NCI-H1436 treated with DMSO at 0.1 percent for 48 hours (cell line): ENCODE measurements at places on chromosomes 16 and 17.

DNA sequence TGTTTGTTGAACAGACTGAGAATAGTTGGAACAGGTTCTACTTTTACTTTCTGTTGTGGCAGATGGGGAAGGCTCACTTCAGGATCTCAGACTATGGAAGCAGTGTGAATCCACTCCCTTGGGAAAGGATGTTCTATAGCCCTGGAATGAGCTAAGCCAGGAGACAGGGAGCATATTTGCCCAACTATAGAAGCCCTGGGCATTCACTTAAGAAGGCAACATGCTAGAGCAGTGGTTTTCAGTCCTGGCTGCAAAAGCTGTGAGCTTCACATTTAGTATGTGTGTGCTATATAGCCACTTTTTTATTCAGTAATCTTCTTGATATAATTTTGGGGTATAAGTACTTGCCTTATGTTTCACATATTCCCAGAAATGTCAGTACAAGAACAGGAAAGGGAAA lies 1.2 kb upstream of the KRT32 start:
- DNase-seq: no peak

- no peak for DNase-seq
Measured at GRCh38 chr16:79210607-79211006, 389.9 kb downstream of the MAF start.

DNA sequence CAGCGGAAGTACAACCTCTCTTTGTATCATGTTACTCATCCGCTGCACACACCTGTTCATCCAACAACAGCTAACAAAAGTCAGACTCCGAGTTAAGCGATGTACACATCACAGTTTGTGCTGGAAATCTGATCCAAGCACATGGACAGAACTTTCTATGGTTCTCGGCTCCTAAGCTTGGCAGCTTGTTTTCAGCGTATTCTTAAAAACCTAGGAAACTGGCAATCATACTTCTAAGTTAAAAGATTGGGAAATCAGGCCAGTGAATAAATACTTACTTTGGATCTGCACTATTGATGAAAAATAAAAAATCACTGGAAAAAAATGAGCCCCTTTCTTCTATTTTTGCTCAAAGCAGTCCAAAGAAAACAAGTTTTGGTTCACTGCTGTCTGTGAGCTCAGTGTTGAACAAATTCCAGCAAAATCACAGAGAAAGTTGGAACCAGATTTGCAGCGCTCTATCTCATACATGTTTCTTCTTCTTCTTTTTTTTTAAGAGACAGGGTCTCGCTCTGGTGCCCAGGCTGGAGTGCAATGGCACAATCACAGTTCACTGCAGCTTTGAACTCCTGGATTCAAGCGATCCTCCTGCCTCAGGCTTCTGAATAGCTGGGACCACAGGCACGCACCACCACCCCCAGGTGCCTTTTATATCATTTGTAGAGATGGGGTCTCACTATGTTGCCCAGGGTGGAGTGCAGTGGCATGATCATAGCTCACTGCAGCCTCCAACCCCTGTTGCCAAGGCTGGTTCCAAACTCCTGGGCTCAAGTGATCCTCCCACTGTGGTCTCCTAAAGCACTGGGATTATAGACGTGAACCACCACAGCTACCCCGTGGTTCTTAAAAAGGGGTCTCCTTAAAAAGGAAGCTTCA lies 71.6 kb upstream of the CREBBP start:
- DNase-seq: no peak

DNA sequence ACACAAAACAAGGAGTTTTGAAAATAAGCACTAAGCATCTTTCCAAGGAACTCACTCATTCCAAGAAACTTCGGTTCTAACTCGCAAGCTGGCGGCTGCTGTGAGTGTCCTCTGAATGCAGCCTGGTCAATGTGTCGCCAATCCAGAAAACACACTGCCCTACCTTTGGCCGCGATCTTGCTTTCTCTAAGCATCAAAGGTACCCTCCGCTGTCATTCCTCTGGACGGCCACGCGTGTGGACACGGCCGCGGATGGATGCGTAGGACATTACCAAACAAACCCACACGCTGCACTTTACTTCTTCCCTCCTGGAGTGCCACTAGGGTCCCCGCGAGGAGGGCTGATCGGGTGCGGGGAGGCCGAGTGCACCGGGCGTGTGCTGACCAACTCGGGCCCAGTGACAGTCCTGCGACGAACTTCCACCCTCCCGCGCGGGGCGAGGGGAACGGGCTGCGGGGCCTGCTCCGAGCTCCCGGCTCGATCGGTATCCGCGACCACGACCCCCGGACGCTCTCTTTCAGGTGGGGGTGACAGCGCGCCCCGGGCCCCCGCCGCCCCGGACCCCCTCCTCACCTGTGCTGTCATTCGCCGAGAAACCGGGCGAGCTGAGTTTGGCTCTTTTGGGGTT lies 1.1 kb downstream of the CREBBP start:
- DNase-seq: no peak

GRCh38 chr17:4701116-4701515 lies 2.8 kb downstream of the PELP1 start:
- no peak for DNase-seq

- no peak for DNase-seq
Measured at GRCh38 chr17:66673668-66674276, 161.1 kb upstream of the CACNG5 start.

- DNase-seq: no peak
Measured at GRCh38 chr16:81012974-81013373, 6.0 kb downstream of the CENPN start.

- DNase-seq: no peak
Measured at GRCh38 chr17:77465358-77466041, 324.7 kb downstream of the SEC14L1 start.

GRCh38 chr17:10041916-10042588 lies 137.0 kb upstream of the RCVRN start:
- no peak for DNase-seq

GRCh38 chr16:75606507-75606906 lies 16.6 kb downstream of the ADAT1 start:
- no peak for DNase-seq

GRCh38 chr17:14359163-14360020 lies 58.5 kb downstream of the HS3ST3B1 start:
- no peak for DNase-seq

DNA sequence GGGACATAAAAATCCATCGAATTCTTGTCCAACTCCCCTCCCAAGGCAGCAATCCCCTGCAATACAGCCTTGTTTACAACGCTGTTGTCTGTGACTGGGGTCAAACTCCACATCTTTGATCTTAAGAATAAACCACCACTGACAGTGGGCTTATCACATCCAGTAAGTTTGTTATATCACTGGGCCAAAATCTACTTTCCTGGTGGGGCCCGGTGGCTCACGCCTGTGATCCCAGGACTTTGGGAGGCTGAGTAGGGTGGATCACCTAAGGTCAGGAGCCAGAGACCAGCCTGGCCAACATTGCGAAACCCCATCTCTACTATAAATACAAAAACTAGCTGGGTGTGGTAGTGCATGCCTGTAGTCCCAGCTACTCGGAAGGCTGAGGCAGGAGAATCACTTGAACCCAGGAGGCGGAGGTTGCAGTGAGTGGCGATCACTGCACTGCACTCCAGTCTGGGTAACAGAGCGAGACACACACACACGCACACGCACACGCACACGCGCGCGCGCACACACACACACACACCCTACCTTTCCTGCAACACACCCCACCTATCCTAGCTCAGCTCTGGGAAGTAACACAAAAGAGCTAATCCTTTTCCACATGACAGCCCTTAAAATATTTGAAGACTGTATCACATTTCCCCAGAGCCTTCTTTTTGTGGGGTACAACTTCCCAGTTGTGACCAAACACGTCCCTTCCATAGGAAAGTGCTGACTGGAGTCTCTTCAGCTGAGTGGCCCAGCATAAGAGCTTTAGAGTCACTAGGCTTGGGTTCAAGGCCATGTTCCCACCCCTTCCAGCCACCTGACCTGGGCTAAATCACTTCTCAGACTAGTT lies 20.9 kb upstream of the ABCC1 start:
- DNase-seq: no peak

GRCh38 chr16:35391328-35391727 lies 1931.9 kb downstream of the TP53TG3F start:
- DNase-seq: no peak
